ENCODE measurements at places on chromosomes 12 and 14. TPM values are rescaled to one million over a fixed set of nuclear protein-coding genes. Genes with fewer than 3 reads are reported as not detected.

ASIC1 gene
- 0.24 TPM for total RNA-seq

RAD51AP1 gene
- 0.86 TPM for total RNA-seq

CLEC4E gene
- not detected for total RNA-seq

FAIM2 gene
- 9.8 TPM for total RNA-seq

WASHC3 gene
- total RNA-seq = 44.1 TPM

CTSG gene
- total RNA-seq = not detected

RNASE1 gene
- 230 TPM for total RNA-seq

LGR5 gene
- 0.31 TPM for total RNA-seq

RAPGEF3 gene
- 19.8 TPM for total RNA-seq

INHBC gene
- total RNA-seq = not detected

AKAP3 gene
- total RNA-seq = 0.79 TPM

DBX2 gene
- total RNA-seq = 0.51 TPM

SYT1 gene
- total RNA-seq = not detected

SLC10A1 gene
- 0.16 TPM for total RNA-seq

NAV3 gene
- total RNA-seq = 5.1 TPM

GZMH gene
- total RNA-seq = not detected

ADCY6 gene
- 76.4 TPM for total RNA-seq

VRK1 gene
- total RNA-seq = 10.0 TPM

KCNJ8 gene
- total RNA-seq = 37.1 TPM

SLC25A21 gene
- total RNA-seq = 0.93 TPM

FBXO34 gene
- total RNA-seq = 26.0 TPM

KLRB1 gene
- total RNA-seq = not detected

LTBR gene
- total RNA-seq = 63.6 TPM

FOXN4 gene
- total RNA-seq = not detected

RTL1 gene
- not detected for total RNA-seq

FSCB gene
- not detected for total RNA-seq

PIANP gene
- not detected for total RNA-seq

WIF1 gene
- 0.28 TPM for total RNA-seq

TGM1 gene
- total RNA-seq = 11.9 TPM

RFX4 gene
- total RNA-seq = not detected

KRT73 gene
- total RNA-seq = not detected

GLT8D2 gene
- total RNA-seq = 5.6 TPM

ADGRD1 gene
- 168 TPM for total RNA-seq

JAG2 gene
- 17.3 TPM for total RNA-seq

OTOGL gene
- 7.6 TPM for total RNA-seq

EFS gene
- total RNA-seq = 4.1 TPM

AGAP2 gene
- total RNA-seq = 4.8 TPM

KLRC3 gene
- not detected for total RNA-seq

SLC2A14 gene
- total RNA-seq = not detected

ANKRD9 gene
- 144 TPM for total RNA-seq
